AG09319 (cell line): ENCODE measurements at places on chromosomes 3 and 15.

DNA sequence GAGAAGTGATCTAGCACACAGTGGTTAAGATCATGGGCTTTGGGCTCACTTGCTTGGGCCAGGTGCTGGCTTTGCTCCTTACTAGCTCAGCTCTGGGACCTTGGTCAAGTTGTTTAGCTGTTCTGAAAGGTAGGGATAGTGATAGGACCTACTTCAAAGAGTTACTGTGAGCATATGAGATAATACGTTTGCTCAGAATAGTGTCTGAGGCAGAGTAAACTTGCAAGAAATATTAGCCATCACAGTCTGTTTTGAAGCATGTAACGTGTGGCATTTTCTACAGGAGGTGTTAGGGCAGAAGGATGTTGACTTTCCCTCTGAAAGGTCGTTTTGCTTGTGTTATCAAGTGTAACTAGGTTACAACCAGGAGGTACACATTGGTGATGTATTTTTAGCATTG lies 34.5 kb upstream of the NFKBIZ start:
- no peak for DNase-seq

DNA sequence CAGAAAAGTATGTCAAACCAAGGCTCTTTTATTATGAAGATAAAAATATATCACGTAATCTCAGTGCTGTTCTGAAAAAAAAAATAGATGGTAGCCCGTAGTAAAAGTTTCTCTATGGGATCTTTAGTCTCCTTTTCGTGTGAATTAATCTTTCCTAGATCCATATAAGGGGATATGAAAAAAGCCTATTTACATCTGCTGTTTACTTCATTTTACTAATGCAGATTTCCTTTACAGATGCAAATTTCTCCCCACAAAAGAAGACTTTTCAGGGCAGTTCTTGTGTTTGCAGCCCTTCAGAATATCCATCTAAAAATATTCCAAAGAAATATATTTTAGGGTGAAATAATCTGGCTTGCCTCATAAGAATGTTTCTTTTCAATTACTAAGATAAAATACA lies 1291.7 kb downstream of the ROBO1 start:
- DNase-seq = no peak

DNA sequence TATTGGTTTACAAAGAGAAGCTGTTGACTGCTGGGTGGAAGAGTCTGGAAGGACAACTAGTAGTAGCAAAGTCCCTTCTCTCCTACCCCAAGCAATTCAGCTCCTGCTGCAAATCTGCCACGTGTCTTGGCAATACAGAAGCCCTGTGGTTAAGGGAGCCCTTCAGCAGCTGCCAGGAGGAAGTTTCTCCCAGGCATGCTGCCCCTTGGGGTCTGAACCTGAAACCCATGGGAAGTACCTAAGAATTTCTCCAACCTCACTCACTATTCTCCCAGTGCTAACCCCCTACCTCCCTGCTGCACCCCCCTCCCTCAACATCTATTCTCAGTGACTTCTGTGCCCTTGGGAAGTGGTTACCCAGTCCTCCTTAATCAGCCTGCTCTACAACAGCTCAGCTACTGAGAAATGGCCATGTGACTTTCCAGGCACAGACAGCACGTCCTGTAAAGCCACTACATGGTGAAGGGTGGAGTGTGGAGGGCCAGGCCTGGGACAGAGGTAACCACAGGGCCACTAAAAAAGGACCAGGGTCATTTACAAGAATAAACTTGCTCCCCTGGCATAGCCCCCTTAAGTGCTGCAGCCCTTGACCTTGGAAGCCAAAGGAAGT lies 316.6 kb downstream of the NTRK3 start:
- DNase-seq = no peak

- no peak for DNase-seq
These were observed 31.4 kb upstream of the APEH start for GRCh38 chr3:49642708-49643145.

DNA sequence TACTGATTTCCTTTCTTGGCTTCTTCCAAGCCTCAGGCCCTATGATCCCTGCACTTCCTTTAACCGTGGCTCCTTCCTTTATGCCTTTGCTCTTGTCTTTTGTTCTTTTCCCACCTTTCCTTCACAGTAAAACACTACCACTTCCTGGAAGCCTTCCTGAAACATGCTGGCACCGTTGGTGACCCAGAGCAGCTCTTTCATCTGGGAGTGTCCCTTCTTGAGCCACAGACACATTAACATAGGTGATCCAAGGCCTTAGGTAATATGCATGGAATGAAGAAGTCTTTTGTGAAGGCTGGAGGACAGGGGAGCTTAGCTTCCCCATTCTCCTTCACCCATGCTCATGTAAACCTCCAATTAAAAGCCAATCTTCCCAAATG lies 39.4 kb downstream of the AMOTL2 start:
- DNase-seq = no peak

- DNase-seq = no peak
These were observed 310.7 kb upstream of the DPPA4 start for GRCh38 chr3:109648027-109648426.

- DNase-seq = no peak
These were observed 32.0 kb upstream of the MBNL1 start for GRCh38 chr3:152236716-152237115.

- no peak for DNase-seq
These were observed 184.4 kb downstream of the TCF12 start for GRCh38 chr15:57102858-57103257.

DNA sequence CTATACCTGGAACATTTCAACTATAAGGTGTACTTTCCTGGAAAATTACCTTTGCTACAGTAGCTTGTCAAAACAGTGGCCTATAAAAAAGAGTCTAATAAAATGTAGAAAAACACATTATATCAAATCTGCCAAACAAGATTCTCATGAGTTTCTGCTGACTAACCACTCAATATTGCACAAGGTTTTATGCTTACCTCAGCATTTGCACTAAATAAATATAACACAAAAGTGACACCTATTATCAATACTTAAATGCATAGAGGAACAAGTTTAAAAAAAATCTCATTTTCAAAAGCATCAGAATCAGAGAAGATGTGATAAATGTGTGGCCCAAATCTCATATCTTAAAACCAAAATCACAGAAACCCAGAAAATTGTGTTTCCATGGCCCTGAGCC lies 281.4 kb downstream of the RSL24D1 start:
- DNase-seq = no peak

GRCh38 chr3:10235551-10235950 lies 12.7 kb upstream of the TATDN2 start:
- no peak for DNase-seq

DNA sequence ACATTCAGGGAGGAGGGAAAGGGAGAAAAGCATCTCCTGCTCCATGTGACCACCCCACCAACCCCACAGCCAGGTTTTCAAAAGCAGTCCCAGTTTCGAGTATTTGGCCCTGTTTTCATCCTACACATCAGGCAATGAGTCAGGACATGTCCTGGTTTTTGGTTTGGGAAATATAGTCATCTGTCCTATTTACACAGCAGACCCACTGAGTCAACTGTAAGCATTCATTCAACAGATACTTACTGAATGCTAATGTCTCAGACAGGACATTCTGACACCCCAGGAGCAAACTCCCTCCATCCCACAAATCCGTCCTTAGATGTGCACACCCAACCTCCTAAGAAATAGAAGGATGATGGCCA lies 32.9 kb downstream of the IGDCC3 start:
- DNase-seq = no peak

DNA sequence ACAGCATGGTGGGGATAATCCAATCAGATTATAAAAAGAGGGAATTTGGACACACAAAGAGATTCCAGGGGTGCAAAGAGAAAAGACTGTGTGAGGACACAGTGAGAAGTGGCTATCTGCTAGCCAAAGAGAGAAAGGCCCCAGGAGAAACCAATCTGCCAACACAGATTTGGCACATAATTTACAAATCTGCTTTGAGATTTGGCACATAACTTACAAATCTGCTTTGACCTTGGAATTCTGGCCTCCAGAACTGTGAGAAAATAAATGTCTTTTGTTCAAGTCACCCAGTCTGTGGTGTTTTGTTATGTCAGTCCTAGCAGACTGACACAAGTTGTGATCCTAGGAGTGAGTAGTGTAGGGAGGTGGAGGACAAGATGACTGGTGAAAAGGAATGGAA lies 3.5 kb upstream of the TM4SF18 start:
- DNase-seq = no peak

DNA sequence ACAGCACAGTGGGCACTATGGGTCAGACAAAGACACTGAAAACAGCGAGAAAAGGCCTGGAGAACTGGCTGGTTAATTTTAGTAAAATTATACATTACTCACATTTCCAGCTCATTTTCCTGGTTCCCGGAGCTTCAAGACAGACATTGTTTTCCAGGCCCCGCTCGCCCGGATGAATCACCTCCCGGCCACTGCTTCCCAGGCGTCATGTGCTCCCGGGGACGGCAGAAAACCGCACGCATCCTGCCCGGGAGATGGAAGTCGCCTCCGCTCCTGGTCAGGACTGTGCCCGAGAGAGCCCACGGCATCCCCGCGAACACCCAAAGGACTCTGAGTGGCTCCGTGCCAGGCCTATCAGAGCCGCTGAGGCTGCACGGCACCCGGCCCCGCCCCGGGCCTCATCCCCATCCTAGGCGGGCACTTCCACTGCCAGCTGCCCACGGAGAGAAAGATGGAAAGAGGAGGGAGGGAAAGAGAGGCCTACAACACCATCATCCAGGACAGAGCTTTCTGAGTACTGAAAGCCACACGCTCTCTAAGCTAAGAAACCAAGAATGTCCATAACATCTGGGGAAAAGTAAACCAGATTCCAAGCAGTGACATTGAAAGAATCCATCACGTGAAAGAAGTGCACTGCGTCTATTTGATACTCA lies 75.1 kb downstream of the VGLL4 start:
- DNase-seq = peak; percentile 66

DNA sequence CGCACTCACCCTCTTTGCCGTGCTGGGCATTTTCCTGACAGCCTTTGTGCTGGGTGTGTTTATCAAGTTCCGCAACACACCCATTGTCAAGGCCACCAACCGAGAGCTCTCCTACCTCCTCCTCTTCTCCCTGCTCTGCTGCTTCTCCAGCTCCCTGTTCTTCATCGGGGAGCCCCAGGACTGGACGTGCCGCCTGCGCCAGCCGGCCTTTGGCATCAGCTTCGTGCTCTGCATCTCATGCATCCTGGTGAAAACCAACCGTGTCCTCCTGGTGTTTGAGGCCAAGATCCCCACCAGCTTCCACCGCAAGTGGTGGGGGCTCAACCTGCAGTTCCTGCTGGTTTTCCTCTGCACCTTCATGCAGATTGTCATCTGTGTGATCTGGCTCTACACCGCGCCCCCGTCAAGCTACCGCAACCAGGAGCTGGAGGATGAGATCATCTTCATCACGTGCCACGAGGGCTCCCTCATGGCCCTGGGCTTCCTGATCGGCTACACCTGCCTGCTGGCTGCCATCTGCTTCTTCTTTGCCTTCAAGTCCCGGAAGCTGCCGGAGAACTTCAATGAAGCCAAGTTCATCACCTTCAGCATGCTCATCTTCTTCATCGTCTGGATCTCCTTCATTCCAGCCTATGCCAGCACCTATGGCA lies 41.1 kb upstream of the CSTA start:
- no peak for DNase-seq

DNA sequence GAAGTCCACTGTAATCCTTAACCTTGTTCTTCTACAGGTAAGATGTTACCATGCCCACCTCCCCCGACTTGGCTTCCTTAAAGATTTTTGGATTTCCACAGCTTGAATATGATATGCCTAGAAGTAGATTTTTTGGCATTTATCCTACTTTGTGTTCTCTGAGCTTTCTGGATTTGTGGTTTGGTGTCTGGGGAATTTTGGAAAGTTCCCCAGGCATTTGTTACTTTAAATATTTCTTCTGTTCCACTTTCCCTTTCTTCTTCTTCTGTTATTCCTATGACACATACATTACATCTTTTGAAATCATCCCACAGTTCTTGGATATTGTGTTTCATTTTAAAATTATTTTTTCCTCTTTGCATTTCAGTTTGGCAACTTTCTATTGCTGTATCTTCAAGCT lies 122.1 kb upstream of the TMEM108 start:
- DNase-seq = no peak

DNA sequence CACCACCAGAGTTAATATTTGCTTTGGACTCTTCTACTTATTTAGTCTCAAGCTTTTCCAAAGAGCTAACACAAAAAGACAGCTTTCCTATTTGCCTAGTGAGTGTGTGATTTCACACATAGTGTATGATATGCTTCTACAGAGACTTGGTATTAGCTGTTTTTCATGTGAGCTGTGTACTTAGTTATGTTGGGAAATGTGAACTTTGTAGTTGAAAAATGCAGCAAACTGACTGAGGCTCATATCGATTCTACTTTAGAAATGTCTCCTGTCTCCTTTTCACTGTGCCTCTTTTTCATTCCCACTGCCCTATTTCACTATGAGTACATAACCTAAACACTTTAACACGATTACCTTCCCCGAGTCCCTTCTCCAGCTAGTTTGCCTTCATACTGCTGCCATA lies 136.5 kb downstream of the ALCAM start:
- DNase-seq = no peak

- DNase-seq = no peak
These were observed 81.2 kb downstream of the TLE3 start for GRCh38 chr15:70016511-70016994.

GRCh38 chr15:100878130-100878529 lies 1.5 kb upstream of the ALDH1A3 start:
- no peak for DNase-seq

DNA sequence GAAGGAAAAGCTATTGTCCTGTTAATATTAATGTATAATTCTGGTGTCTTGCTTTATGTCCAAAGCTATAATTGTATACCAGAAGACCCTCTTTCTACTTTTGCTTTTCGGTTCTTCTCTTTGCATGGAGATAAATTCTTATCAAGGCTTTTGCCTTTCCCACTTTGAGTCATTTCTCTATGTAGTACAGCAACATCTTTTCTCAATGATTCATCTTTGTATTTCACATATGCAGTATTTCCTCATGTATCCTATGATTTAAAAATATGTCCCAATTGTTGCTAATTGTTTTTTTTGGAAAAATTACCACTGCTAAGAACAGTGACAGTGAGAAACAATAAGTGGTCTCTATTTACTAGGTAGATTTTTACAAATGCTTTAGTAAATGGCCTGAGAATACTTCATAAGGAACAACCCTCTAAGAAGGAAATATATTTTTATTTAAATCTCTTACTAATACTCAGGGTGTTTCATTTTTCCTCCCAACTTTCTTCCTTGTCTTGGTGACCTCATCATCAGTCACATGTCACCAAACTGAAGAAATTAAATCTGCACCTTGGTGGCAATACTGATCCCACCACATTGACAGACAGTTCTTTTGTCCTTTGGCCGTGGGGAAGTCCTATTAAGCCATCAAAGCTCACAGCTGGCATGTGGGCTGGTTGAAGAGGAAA lies 290.6 kb downstream of the SATB1 start:
- no peak for DNase-seq

DNA sequence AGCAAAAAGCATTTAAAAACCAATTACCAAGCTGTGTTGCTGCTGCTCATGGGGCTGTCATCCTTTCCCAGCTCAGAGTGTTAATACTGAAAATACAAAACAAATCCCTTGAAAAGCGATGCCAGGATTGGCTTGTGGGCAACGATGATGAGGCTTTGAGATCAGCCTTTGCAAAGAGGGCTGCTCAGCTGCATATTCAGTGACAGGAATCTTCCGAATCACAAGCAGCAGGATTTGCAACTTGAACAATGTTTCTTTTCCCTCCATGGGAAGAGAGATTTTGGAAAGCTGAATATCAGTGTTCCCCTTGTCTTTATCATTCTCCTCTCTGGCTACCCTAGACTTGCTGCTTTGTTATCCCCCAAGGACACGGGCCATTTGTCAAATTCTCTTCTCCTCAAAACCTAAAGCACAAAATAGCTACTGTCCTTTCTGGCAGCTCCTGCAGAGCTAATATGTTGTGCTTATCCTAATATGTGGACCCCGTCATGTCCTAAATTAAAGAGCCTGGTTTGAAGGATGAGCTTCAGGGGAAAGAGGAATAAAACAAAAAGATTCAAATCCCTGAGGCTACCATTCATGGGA lies 375.8 kb downstream of the GAP43 start:
- no peak for DNase-seq

GRCh38 chr15:51768018-51768417 lies 16.6 kb downstream of the TMOD2 start:
- DNase-seq = no peak
